ENCODE measurements at places on chromosomes 3 and 15.

- no peak for DNase-seq
Measured at GRCh38 chr15:67945951-67946700, 106.3 kb upstream of the RNU6-1 start.

DNA sequence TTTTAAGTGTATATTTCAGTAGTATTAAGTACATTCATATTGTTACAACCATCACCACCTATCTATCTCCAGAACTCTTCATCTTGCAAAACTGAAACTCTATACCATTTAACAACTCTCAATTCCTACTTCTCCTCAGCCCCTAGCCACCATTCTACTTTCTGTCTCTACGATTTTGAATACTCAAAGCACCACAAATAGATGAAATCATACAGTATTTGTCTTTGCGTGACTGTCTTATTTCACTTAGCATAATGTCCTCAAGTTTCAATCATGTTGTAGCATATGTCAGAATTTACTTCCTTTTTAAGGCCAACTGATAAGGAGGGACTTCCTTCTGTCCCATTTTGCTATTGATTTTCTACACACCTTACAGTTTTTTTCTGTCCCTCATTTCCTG is 593.3 kb downstream of the FHIT start:
- no peak for DNase-seq

GRCh38 chr3:169528289-169528688 is 135.2 kb downstream of the MECOM start:
- DNase-seq, result no peak

DNA sequence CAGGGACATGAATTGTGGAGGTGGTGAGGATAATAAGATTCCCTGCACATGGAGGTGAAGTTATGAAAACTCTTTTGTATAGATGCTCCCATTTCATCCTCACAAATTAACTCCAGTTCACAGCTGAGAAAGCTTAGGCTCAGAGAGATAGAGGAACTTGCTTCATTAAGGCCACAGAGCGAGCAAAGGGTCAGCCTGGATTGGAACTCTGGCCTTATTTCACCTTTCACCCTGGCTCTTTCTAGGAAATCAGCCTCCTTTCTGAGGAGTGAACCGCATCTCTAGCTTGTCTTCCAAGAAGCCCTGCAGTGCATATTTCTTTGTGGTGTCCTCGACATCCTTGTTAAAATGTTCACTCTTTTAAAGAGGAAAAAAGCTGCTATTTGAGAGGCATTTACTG is 58.0 kb upstream of the SLC25A26 start:
- DNase-seq, result no peak

DNA sequence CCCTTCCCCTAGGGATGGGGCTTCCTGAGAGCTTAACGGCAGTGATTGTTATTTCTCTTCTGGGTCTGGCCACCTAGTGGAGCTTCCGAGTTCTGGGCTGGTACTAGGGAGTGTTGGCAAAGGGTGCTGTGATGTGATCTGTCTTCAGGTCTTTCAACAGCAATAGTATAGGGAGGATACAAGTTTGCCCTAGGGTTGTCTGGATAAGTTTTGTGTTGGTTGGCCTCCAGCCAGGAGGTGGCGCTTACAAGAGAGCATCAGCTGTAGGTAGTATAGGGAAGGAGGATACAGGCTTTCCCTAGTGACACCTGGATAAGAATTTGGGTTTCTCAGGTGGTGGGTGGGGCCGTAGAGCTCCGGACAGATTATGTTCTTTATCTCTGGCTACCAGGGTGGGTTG is 19.2 kb upstream of the CPOX start:
- DNase-seq, result no peak

DNA sequence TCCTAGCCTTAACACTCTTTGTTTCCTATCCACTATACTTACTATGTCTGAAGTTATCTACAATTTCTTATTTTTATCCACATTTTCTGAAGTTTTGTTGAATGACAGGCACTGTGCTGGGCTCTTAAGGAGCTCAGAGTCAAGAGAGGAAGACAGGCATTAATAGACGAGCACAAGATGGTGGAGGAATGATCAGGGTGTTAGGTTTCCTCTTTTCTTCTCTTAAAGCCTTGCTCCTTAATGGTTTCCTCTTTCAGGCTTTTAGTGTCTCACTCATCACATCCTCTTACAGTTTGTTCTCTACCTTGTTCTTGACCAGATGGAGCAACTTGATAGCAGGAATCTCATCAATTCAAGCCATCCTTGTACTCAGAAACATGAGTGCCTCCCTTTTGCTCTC is 52.9 kb upstream of the BCL6 start:
- no peak for DNase-seq

- DNase-seq, result no peak
Measured at GRCh38 chr3:147656023-147656422, 246.9 kb downstream of the ZIC1 start.

GRCh38 chr3:42179110-42179725 is 86.8 kb downstream of the CCK start:
- DNase-seq, result no peak

DNA sequence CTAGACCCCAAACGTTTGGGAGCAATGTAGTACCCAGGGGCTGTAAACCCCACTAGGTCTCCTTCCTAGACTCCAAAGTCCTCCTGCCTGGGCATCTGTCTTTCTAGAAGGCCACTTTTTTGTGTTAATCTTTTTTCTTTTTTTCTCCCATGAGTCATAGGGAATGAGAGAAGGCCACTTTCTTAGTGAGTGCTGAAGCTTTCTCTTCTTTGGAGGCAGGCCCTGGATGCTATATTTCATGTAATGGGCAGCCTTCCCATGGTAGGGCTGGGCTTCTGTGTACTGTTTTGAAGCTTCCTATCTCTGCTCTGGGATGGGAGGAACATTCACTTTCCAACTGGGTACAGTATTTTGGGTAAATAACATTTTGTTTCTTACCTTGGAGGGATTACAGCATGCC is 15.2 kb upstream of the RTP2 start:
- DNase-seq, result no peak

DNA sequence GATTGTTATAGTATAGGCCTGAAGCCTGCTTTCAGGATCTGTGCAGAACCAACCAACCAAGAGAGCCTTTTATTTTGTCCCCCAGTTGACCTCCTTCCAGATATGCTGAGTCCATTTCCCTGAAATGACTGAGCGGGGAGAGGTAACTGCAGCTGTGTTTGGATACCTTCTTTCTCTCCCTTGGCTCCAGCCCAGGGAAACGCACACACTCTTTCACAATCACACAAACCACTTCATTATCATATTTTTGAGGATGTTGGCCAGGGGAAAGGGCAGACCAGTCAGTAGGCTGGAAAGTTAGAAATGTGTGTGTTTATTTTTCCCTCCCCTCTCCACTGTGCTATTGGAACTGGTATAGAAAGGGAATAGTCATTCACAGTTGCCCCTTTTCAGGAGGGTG is 417.7 kb upstream of the TBL1XR1 start:
- no peak for DNase-seq

DNA sequence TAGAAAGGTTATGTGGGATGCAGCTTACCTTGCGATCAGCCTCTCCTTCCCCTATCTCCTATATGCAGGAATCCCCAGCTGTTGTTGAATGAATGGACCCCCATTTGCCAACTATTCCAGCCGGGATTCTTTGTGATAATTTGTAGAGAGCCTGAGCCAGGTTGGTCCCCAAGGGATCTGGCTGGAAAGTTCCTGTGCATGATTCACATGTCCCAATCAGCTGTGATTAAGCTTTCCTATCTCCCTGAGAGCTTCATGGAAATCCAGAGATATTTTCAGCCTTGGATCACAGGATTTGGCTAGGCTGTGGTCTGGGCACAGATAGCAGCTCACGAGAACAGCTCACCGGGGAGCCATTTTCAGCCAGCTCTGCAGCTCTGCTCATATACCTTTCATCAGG is 76.7 kb downstream of the ARNT2 start:
- no peak for DNase-seq

DNA sequence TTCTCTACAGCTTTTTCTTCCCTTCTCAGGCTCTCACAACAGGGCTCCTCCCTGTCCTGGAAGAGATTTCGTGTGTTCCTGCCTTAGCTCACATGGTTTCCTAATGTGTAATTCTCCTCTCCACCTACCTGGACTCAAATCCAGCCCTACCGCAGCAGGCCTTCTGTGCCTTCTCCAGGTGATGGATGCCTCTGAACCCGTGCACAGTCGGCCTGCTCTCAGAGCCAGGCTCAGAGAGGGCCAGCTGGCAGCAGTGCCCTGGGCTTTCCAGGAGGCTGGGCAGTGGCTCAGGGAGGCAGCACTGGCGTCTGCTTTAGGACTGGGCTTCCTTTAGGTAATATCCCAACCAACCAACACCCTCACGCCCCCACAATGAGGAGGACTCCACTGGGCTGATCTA is 123.2 kb upstream of the TMC3 start:
- no peak for DNase-seq

DNA sequence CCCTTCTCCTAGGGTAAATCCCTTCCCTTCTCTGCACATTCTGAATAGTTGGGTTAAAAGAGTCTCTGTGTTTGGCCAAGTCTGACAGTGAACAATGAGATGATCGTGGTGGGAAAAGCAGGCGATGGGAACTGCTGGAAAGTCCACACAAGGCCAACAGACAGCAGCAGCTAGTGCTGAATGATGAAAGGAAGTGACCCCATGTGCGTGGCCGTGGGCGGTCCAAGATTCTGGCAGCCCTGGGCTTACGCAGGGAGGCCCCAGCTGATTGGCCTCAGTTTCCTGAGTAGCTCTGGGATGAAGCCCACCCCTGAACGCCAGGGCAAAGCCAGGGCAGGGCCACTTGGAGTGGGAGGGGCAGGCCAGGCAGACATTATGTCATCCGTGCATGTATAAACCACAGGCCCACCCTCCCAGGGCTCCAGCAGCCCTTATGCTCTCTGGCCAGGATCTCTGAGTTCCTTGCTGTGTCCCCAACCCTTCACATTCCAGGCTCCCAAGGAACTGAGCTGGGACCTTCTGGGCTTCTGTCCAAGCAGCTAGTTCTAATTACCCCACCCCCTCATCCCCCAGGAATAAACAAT is 57.8 kb downstream of the CDC25A start:
- DNase-seq, result no peak

DNA sequence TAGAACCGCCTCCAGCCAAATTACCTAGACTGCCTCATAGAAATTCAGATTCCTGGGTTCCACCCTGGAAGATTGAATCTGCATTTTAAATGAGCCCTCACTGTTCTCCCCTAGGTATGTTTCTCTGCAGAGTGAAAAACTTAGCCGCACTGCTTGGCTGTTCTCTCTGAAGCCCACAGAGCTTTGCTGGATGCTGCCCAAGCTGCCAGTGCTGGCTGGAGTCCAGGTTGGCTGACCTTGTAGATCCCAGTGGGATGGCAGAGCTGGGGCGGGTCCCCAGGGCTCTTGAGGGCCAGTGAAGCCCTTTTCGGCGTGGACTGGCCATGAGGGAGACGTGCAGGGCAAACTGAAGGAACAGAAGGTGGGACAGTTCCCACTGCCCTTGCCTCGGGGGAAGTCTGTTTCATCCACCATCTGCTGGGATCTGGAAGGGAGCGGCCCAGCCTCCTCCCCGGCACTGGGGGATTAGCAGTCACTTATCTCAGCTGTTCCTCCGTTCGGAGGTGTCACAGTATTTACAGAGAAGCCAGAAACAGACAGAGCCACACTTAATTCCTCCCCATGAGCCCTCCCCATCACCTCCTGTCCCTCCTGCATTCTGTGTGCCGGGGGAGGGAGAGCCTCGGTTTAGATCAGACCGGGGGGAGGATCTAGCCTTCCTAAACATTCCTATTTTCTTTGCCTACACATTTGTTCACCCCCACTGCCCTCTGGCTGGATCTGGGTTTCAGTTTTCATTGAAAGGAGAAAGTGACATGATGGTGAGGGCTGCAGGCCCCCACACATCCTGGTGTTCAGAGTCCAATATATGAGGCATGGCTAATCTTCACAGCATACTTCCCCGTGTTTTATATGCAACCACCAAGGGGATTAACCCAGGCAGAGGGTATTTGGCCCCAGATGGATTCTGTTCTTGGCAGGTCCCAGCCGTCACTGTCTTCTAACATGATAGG is 4.1 kb upstream of the ACTC1 start:
- no peak for DNase-seq

DNA sequence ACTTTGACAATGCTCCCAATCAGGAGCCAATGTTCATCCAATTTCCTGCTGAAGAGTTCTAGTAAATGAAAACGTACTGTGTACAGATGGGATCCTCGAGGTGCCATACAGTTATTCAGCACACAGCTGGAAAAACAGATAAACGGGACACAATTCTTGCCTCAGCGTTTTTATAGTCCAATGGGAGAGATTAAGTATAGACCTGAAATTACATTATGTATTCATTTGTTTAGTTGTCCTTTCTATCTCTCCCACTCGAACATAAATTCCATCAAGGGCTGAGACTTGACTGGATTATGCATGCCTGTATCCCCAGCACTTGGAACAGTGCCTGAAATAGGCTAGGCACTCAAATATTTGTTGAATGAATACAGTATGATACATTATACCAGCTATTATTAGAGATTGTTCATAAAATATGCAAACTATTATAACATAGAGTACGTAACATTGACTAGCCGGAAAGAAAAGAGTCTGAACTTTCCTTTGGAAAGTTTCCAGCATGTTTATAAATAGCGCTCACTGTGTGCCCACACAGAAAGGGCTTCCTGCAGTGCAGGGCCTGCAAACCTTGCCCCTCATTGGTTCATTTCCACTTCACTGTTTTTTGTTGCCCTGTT is 27.4 kb upstream of the SNTN start:
- no peak for DNase-seq

DNA sequence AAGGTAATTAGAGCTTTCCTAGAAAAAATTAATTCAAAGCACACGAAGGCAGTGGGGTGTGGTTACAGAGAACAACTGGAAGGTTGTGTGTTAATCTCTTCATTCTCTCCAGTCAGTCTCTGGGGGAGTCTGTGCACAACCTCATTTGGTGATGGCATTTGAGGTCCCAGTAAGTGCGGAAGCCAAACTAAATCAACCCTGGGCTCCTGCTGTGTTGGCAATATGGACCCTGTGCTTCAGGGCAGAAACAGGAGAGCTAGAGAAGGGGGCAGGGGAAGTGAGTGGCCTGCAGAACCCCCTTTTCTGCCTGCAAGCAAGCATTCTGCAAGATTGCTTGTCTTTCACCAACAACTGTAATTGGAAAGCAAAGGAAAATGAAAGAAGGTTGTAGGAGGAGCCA is 195.9 kb upstream of the ST8SIA2 start:
- no peak for DNase-seq

DNA sequence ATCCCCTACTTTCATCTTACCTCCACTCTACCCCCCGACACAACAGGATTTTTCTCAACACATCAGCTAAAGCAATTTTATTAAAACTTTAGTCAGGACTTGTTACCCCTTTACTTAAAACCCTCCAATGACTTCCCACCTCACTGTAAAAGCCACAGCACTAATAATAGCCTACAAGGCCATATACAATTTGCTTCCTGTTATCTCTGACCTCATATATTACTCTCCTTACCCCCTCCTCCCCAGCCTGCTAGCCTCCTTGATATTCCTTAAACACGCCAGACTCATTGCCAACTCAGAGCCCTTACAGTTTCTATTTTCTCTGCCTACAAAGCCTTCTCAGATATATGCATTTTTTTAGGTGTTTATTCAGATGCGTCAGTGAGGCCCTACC is 54.4 kb downstream of the DCUN1D1 start:
- no peak for DNase-seq

GRCh38 chr15:72562386-72562785 is 88.3 kb downstream of the ARIH1 start:
- no peak for DNase-seq
